LoVo (cell line): ENCODE measurements at places on chromosomes 3 and 15.

- no peak for DNase-seq
These were observed 58.9 kb downstream of the ABCC5 start for GRCh38 chr3:183958775-183959174.

- no peak for DNase-seq
These were observed 293.5 kb downstream of the UACA start for GRCh38 chr15:70469651-70470555.

- no peak for DNase-seq
These were observed 40.8 kb downstream of the RHCG start for GRCh38 chr15:89455535-89455934.

- no peak for DNase-seq
These were observed 155.4 kb upstream of the PLAAT1 start for GRCh38 chr3:193085655-193086054.

GRCh38 chr3:124131580-124131979, 139.7 kb upstream of the ROPN1 start:
- DNase-seq: no peak

DNA sequence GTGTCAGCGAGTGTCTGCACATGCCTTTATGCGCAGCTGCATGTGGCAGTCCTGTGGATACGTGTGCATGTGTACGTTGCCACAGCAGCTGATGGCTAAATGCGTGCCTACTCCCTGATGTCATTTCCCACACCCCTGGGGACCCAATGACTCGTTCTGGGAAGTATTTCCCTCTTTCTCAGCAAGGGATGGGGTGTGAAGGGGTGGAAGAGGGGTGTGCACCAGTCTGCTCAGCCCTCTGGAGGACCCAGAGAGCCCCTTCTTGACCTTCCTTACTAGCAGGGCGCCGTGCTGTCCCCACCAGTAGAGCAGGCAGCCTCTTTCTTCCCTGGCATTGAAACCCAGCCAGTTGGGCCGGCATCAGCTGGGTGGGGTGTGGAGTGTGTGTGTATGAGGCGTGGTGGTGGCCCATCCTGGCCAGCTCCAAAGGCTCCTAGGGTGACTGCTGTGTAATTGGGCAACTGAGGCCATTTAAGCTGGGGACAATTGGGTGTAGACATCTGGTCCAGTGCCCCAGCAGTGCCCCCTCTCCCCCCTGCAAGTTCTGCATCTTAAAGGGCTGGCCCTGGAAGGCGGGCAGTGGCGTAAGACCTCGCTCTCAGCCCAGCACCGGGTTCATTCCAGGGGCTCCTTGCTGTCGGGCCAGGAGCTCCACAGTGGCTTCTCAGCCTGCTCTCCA, 19.2 kb downstream of the SNX33 start:
- DNase-seq: peak; percentile 14

DNA sequence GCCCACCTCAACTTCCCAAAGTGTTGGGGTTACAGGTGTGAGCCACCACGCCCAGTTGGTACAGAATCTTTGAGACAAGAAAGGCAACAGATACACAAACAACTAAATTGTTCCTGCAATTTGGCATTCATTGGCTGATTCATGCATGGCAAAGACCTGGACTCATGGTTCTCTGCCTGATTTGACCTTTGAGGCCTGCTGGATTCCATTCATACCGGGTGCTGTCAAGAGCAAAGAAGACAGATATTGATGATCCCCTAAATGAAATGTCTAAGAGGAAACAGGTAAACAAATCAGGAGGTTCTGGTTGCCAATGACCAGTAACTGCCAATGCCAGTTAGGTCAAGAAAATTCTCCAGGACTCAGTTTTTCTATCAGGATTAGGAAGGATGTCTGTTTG, 43.9 kb upstream of the RAD18 start:
- DNase-seq: no peak

DNA sequence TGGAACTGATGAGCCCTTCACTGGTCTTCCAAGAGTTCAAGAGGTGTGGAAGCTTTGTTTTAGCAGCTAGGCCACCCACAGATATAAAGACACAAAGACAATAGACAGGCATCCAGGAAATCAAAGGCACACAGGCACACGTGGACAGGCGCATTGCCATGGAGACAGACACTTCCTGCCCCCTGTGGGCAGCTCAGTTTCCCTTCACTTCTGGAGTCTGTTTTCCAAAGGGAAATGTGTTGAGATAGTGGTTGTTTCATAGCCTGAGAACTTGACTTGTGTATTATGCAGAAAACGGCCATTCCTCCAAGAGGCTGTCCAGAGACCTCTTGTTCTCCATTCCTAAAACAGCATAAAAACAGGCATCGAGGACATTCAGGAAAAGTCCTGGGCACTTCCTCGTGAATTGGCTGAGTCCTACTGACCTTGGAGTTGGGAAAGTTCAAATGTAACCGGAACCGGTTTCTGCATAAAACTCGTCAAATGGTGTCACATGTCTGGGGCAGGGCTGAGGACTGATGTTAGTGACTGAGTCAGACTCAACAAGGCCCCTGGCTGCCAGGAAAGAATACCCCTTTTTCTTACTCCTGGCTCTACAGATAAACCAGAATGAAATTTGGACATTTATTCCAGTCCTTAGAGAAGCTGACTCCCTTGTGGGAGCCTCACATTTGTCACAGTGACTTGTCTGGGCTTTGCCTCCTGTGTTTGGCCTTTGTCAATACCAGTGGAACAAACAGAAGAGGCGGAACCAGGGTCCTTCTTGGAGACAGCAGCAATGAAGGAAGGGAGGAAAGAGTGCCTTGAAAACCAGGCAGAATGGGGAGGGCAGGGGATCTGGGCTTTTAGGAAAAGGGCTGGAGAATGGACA, 1.3 kb downstream of the ALPK3 start:
- DNase-seq: no peak

- DNase-seq: no peak
These were observed 148.8 kb upstream of the HES1 start for GRCh38 chr3:193987186-193987585.

DNA sequence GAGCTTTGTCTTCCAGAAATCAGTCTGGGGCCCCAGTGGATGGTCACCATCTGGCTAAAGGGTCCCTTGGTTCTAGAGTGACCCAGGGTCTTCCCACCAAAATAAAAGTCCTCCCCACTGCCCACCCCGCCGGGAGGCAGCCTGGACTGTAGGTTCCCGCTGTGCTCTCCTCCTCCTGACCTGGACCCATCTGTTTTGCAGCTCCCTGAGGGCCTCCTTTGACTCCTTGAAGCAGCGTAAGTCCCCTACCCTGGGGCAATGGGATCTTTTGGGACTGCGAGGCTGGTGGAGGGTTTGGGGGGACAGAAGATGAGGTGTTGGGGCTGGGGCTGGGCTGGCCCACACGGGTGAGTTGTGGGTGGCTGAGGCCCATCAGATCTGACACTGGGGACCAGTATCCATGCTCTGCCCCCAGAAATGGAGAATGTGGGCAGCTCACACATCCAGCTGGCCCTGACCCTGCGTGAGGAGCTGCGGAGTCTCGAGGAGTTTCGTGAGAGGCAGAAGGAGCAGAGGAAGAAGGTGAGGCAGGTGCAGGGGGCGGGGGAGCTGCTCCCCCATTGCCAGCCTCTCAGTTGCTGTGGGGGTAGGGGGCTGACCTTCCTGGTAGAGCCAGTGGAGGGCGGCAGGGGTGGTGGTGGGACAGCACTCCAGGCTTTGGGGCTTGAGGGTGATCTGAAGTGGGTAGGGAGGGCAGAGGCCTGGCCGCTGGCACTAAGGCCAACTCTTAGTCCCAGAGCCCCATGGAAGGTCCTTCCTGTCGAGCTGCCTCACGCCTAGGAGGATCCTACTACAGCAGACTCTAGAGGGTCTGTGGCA, 30.4 kb downstream of the PSTPIP1 start:
- DNase-seq: no peak

DNA sequence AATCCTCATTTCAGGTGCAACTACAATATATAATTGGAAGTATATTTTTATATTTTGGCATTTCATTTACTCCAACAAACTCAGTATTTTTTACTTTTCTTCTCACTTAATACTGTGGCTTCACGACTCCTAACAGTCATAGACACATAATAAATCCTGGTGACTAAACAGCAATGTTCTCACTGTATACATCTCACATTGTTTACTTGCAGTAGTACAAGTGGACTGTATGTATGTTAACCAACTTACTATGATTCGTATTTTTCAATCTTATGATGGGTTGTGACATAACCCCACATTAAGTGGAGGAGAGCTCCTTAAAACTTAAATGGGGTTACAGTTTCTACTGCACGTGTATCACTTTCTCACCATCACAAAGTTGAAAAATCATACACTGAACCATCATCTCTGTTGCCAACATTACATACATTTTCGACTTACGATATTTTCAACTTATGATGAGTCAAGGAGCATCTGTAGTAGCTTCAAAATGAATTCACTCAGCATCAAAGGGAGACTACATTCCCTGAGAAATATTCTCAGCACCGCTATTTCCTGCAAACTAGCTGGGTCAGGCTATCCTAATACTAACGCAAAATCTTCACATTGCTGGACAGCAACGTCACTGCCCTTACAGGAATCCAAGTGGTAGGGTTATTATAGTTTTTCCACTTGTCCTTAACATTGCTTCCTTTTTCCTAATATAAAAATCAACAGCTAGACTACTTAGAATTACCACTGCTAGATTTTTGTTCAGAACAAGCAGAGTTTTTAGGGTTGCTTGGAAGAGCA, 7.3 kb downstream of the ADAM10 start:
- no peak for DNase-seq

DNA sequence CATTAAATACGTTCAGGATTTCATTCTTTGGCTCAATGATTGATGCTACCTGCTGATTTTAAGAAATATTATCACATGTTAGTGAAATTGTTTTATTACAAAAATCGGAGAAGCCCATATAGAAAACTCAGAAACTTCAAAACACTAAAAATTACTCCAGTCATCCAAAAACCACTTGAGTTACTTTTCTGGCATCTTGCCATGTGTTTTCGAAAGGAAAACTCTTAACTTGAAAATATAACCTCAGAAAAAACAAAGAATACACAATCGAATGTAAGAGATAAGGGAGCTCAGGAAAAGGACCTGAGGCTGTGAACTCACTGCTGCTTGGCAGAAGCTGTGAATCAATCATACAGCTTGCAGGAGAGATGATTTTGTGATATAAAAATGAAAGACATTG, 151.3 kb upstream of the SLITRK3 start:
- no peak for DNase-seq

GRCh38 chr3:169103951-169104941, 559.3 kb downstream of the MECOM start:
- no peak for DNase-seq

- DNase-seq: peak; percentile 75
These were observed 72.1 kb upstream of the FNDC3B start for GRCh38 chr3:171967137-171967783.

DNA sequence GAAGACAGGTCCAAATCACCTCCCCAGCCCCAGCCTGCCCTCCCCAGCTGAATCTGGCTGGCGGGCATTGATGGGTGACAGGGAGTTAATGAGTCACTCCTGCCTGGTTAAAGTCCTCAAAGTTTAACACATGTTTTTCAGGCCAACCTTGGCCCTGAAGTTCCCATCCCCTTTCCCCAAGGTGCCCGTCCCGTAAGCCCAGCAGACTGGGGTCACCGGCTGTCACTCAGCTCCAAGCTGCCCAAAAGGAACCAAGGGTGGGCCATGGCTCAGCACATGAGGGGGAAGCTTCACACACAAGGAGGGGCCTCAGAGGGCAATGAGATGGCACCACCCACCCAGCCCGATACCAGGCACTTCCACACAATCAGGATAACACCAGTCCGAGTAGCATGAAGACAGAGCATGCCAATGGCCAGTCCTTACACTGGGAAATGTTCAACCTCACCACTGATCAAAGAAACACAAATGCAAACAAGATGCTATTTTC, 10.2 kb upstream of the KLF15 start:
- no peak for DNase-seq

DNA sequence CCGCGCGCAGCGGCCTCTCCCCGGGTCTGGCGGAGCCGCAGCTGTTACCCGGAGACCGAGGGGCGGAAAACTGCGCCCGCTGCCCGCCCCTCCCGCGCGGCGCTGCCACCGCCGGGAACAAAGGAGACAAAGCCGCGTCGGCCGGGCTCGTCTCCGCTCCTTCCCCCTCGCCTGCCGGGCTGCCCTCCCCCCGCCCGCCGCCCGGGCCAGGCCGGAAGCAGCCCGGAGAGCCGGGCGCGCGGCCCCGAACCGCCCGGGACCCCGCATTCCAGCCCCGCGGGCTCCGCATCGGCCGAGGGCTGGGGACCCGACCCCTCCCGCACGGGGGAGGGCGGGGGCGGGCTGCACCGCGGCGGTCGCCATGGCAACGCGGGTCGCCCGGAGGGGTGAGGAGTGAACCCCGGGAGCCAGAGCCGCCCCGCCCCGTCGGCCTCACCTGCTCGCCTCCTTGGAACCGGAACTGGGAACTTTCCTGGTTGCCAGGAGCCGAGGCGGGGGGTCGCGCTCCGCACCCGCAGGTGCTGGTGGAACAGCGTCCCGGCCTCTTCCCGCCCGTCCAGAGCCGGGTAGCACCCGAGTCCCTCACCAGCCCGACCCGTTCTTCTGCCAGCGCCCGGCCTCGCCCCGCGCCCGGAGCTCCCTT, 448 bp downstream of the PLXNB1 start:
- peak; percentile 70 for DNase-seq

DNA sequence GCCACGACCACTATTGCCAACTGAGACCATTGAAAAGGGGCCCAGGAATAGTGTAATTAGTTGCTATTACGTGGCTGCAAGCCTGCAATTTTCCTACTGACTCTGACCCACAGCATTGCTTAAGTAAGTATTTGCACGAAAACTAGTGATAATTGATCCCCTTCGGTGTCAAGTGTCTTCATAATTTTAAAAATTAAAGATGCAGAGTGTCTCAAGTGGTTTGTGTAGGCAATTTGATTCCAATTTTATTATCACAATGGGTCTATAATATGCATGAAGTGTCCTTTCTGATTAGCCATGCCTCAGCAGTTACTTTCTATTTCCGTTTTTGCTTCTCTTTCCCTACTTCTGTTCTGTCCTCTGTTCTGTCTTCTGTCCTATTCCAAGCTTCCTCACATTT, 259.2 kb downstream of the C3orf38 start:
- no peak for DNase-seq

GRCh38 chr15:29089731-29090616, 179.6 kb downstream of the NSMCE3 start:
- DNase-seq: no peak

DNA sequence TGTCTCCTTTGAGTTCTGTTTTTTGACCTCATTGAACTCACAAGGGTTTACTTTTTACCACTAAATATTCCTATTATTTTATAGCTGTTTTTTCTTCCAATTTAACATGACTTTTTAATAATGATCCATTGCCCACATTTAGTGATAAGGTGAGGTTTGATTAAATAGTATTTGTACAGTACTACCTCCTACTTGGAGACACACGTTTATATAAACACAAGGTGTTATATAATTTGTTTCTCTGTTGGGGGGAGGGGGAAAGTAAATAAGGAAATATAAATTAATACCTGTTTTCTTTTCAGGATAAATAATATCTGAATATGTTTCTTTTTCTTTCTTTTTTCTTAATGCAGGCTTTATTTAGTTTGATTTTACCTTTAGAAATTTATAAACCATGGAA, 281.3 kb downstream of the LPP start:
- no peak for DNase-seq

- no peak for DNase-seq
These were observed 99.8 kb downstream of the ATP10A start for GRCh38 chr15:25763331-25763751.
